Fibroblast of pulmonary artery (primary cell): ENCODE measurements at places on chromosomes 4 and X.
A peak's percentile ranks its signal among the peaks of the same experiment; 100 is the strongest.

DNA sequence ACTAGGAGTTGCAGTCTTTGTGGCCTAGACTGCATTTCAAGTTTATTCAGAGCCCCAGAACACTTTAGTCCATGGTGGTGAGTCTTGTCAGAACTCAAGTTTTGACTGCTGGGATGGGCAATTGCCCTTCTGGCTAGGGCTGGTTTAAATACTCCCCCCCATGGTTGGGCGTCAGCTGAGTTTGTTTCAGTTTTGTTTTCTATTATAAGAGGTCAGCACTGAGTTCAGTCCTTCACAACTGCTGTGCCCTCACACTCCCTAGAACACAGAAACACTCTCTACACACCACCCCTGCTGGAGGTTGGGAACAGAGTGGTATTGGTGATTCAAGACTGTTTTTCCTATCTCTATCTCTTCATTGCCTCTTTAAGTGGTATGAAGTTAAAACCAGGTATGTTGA is 217.0 kb downstream of the GUCY2F start:
- no peak for DNase-seq

DNA sequence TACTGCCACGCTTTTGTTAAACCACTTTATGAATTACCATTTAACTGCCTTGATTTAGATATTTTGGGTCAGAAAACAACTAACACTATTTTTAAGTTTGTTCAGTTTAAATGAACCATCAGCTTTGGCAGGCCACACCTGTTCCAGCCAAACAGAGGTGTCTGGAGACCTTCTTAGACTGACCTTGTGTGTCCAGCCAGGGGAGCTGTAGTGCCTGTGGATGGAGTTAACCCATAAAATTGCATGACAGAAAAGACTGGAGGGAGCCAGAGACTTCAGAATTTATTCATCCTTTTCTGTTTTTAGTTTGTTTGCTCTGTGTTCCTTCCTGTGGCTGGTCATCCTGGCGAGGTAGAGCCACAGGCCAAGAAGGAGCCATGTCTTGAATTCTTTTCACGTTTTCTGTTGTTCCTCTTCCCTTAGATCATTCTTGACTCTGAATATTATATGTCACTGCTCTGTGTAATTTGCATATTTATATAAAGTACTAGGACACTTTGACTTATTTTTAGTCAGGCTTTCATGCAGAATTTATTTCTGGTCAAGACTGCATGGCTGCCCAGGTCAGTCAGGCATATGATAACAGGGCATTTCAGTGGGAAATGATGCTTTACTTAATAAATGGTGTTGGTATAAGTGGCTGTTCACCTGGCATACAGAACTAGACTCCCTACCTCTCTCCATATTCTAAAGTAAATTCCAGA is 26.7 kb downstream of the HERC3 start:
- no peak for DNase-seq

DNA sequence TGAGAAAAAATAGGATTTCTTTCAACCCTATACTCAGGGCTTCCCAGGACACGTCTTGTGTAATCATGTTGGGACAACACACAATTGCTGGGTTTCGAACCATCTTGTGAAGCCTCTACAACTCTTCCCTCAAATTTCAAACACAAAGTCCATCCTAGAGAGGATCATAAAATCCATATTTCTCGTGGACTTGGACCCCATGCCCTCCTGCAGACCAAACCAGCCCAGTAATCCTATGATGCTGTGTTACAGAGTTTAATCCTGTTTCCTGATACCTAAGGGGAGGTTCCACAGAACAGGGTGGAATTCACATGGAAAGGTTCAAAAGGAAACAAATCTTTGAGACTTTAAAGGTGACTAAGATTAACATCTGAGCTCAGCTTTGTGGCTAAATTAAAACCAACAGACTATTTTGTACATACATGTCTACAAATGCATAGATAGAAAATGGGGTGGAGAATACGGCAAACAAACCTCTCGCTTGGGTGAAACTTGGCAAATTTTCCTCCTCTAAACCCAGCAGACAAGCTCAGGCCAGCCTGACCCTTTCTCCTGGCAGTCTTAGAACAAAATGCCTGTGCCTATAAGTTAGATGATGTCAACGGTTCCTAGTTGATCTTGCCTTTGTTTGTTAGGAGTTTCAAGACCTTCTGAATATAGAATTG is 38.1 kb downstream of the EGFL6 start:
- DNase-seq: no peak

GRCh38 chrX:85243155-85243554 is 424 bp downstream of the SATL1 start:
- DNase-seq: no peak

GRCh38 chrX:49037883-49038475 is 5.2 kb downstream of the TFE3 start:
- peak; percentile 55 for DNase-seq

- DNase-seq: peak; percentile 31
Observed at GRCh38 chrX:47143894-47144625, 442 bp downstream of the NDUFB11 start.

GRCh38 chr4:73902038-73902637 is 32.9 kb downstream of the CXCL1 start:
- DNase-seq: no peak

DNA sequence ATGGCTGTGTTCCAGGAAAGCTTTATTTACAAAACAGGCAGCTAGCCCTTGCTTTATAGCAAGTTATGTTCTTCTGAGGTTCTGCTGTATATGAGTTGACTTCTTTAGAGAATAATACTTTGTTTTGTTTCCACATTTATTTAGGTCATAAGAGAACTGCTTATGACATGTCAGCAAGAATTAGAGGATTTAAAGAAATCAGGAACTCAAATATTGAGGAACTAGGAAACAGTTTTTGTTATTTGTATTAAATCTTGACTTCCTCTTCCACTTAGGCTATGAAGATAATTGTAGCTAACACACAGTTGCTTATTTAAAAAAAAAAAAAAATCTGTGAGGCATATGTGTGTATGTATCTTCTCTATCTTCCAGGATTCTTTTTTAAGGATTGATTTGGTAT is 14.3 kb downstream of the ZRSR2 start:
- no peak for DNase-seq

DNA sequence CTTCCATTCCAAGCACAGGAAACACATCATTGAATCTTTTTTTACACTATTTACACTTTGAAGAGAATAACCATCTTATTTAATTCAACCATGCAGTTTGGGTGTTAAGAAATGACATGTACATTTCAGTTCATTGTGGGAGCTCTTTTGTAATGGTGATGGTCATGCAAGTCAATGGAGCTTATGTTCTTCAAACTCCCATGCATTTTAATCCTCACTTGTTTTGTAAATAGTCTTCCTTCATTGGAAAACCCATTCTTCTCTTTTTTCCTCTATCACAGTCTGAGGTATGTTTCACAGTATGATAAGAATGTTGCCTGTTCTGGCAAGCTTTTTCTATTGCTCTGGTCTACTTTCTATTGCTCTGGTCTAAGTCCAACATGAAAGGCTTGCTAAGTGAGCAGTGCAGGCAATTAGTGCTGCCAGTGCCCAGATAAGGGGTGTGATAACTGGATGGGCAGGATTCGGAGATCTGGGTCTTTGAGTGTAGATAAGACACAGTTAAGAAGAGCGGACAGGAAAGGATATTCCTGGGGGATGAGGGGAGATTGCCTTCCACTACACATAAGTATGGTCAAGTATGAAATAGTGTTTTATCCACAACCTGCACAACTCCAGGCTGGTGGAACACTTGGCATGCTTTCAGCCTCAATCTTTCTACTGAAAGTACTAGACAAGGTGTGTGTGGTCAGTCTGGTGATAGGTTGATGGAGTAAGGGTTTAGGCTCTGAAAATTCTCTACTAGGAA is 17.1 kb downstream of the AFP start:
- peak; percentile 11 for DNase-seq

GRCh38 chr4:98574816-98575215 is 83.6 kb downstream of the TSPAN5 start:
- no peak for DNase-seq

- no peak for DNase-seq
Observed at GRCh38 chrX:104392350-104392749, 137.6 kb upstream of the ESX1 start.

GRCh38 chr4:127141856-127142255 is 490.9 kb upstream of the INTU start:
- peak; percentile 36 for DNase-seq

DNA sequence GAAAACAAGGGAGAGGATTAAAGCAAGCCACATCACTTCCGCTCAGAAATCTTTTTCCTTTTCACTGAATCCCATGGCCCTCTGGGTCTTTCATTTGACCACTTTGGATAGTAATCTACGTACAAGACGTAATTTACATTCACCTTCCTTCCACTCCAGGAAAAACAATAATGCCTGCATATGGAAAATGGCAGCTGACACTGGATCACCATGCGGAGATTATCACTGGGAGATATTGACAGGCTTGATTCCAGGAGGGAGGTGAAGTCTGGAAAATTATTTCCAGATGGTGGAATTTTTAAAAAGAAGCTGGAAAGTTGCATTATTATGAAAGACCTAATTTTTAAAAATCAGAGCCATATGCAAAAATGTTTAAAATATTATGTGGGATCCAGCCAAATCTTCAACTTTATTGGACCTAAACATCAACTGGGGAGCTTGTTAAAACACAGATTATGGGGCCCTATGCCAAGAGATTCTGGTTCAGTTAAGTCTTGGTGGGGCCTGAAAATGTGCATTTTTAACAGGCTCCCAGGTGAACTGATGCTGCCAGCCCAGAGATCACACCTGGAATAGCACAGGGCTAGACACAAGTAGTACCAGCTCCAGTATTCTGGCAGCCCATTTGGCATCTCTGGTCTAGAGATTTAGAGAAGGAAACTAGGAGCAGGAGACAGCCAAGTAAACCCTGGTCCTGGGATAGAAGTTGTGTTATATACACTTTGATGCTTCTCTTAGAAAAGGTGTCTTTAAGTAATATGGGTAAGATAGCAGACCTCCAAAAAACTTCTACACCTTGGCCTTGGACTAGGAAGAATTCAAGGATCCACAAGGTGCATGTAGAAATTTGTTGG is 290.3 kb upstream of the LDB2 start:
- DNase-seq: no peak
